Left lung (tissue), 14 donors: ENCODE measurements at places on chromosomes 3 and 15.

- DNase-seq: no peak
These were observed 45.7 kb downstream of the CD86 start for GRCh38 chr3:122100591-122101463.

DNA sequence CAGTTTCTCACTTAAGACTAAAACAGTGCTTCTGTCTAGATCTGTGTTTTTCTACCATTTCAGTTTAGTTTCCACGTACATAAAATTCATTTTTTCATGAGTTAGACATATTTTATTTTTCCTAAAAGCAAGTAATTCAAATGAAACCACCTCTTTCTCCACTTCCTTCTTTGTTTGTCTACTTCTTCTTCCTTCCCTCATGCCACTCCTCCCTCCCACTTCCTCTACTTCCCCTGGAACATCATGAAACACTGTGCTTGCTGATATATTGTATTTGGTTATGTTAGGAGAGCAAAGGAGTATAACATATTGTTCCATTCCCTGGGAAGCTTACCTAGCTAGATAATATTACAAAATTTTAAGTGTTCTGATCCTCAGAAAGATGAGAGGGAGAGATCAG is 36.7 kb upstream of the GOLGA8B start:
- no peak for DNase-seq

GRCh38 chr3:78497021-78497420 is 1270.8 kb downstream of the ROBO1 start:
- DNase-seq: peak; percentile 75

DNA sequence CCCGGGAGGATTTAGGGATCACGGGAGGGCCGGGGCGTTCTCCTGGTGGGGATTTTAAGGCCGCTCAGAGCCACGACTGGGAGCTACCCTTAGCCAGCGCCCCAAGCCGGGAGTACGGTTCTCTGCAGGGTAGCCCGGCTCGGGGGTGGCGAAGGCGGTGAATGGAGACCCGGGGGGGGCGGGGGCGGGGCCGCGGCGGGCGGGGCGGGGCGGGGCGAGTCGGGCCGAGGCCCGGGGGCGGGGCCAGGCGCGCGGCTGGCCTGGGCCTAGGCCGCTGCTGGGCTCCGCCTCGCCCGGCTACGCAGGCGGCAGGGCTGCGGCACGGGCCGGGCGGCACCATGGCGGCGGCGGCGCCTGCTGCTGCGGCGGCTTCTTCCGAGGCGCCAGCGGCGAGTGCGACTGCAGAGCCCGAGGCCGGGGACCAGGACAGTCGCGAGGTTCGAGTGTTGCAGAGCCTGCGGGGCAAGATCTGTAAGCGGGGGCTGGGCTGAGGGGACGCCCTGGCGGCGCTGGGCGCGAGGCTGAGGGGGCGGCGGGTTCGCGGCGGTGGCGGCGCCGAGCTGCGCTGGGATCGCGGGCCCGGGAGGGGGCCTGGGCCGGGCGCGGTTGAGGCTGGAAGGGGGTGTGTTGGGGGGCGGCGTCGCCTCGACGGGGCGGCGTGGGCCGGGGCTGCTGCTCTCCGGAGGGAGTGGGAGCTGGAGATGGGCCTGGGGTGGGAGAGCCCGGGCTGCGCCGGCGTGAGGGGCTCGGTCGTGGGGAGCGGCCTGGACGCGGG is at the start of gene RASA2:
Gene RASA2 (plus strand): TSS at position 282 of the 775 bp plus-strand sequence. CDS start 57 bp downstream, at position 339.
- DNase-seq: peak; percentile 76

DNA sequence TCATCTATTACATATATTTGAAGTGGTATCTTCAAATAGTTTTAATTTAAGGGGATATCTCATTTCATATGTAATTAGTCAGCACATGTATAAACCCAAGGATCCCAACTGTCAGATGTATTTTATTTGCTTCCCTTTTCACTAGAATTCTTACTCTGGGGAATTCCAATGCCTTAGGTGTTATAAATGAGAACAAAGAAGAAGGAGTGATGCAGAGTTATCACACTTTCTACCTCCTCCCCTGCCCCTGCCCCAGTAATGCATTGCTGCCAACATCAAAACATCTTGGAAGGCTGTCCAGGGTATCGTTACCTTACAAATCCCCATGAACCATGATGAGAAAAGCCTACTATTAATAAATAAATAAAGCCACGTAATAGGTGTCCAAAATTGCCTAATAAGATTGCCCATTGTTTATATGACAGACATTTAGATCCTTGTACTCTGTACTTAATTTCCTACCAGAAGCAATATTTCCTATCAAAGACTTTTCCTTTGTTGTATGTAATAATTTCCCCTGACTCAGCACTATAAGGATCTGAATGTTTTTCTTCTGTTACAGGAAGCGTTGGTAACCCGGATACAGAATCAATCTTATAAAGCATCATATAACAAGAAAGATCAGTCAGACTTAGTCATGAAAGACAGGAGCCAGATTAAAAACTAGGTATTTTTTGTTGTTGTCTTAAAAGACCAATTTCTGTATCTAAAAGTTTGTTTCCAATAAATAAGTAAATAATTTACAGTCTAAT is 38.8 kb downstream of the CBLB start:
- no peak for DNase-seq

GRCh38 chr3:59404064-59404463 is 354.2 kb upstream of the CFAP20DC start:
- no peak for DNase-seq

- DNase-seq: peak; percentile 65
These were observed 51.0 kb upstream of the SSR3 start for GRCh38 chr3:156605686-156606605.

DNA sequence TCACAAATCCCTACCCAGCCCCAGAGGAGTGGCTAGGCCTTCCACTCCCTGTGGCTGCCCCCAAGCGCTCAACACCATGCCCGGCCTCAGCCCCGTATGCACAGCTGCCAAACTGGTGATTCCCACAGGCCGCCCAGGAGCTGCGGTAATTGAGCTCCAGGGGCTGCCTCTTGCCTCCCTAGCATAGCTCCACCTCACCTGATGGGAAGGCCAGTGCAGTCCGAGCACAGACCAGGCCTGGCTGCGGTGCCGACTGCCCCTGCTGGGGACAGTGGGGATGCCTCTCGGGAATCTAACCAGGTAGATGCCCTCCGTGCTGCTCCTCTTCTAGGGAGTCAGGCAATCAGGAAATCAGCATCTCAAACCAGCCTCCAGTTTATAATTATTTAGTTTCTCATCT is 25.9 kb downstream of the SCN5A start:
- DNase-seq: no peak

DNA sequence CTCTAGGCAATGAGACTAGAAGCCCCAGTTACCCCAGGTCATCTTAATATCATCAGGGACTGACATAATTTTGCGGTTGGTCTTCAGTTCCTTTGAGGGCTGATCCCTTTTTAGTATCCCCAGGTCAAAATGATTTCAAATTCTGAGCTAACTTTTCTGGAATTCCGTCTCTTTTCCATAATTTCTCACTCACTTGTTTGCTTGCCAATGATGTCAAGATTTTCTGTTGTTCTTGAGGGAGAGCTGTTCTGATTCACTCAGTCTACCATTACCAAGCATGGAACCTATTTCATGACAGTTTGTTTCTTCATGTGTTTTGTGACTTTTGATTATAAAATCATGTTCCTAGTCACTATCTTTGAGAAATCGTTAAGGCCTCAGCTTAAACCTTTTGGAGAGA is 190.5 kb upstream of the LYSMD4 start:
- DNase-seq: no peak

GRCh38 chr3:12970684-12971083 is 102.5 kb downstream of the IQSEC1 start:
- DNase-seq: no peak

DNA sequence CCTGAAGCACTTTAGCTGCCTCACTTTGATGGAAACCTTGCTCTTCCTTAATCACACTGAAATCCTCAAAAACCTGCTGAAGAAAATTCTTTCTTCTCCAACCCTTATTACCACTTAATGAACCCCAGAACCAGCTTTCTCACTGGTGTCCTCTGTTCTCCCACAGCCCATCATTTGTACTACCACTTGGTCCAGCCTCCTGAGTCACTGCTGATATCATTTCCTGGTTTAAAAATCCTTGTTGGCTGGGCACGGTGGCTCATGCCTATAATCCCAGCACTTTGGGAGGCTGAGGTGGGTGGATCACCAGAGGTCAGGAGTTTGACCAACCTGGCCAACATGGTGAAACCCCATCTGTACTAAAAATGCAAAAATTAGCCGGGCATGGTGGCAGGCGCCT is 418.6 kb upstream of the KCNMB2 start:
- DNase-seq: no peak

DNA sequence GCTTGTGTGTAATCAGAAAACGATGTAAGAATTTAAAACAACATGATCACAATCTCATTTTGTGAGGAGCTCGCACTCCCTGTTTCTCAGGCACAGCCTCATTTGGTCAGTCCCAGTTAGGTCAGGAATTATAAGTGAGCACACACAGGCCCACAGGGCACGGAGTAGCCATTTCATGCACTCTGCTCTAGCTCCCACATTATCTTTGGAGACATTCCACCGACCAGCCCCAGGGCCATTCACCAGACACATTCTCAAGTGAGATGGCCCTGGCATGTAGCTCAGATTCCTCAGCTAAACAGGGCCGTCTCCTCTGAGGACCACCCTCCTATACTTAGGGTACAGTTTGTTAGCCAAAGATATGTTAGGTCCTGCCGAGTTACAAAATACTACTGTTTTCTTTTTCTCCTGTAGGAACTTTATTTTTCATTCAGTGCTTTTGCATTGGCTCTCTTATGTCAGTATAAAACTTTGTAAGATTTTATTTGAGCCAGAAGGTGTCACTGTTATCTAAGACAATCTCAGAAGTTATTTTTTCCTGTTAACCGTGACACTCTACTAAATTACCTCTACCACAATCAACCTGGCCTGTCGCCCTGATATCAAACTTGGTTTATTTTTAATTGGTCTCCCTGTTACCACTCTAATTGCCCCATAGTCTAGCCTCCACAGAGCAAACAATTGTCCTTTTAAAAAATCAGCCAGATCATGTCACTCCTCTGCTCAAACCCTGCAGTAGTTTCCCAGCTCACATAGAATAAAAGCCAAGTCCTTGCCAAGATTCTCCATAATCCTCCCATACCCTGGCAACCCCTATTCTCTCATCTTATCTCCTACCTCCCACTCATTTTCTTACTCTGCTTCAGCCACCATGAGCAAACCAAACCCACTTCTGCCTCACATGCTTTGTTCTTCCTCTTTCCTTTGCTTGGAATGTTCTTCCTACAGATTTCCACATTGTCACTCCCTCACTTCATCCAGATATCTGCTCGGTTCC is 105.7 kb downstream of the PPP2R3A start:
- DNase-seq: no peak
